ENCODE measurements at places on chromosomes 7 and 10. TPM values are rescaled to one million over a fixed set of nuclear protein-coding genes. Genes with fewer than 3 reads are reported as not detected.

The TRIM50 gene
- not detected for total RNA-seq

The ADAM22 gene
- total RNA-seq, result 1.9 TPM

The TWIST1 gene
- not detected for total RNA-seq

The LIPN gene
- total RNA-seq, result not detected

DNA sequence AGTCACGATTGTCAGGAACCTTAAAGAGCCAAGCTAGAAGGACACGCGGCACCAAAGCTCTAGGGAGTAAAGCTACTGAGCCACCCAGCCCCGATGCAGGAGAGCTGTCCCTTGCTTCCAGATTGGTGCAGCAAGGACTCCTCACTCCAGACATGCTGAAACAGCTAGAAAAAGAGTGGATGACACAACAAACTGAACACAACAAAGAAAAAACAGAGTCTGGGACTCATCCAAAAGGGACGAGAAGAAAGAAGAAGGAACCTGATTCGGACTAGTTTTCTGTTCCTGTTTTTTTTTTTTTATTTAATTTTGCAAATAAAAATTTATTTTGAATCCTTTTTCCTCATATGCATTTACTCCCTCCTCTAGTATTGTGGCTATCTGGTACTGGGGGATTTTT lies 11.4 kb upstream of the HKDC1 start:
- no peak overlapping the region for H3K27ac ChIP-seq
- peaks cover 28% of the 10 kb centered on the region for H3K36me3 ChIP-seq

GRCh38 chr7:40833191-40833887 lies 698.5 kb downstream of the SUGCT start:
- H3K4me1 ChIP-seq, result no peaks in the 10 kb centered on the region
- DNase-seq, result no peak
- H3K27ac ChIP-seq, result no peak overlapping the region
- H3K36me3 ChIP-seq, result no peaks in the 10 kb centered on the region
- H3K4me3 ChIP-seq, result no peak overlapping the region

DNA sequence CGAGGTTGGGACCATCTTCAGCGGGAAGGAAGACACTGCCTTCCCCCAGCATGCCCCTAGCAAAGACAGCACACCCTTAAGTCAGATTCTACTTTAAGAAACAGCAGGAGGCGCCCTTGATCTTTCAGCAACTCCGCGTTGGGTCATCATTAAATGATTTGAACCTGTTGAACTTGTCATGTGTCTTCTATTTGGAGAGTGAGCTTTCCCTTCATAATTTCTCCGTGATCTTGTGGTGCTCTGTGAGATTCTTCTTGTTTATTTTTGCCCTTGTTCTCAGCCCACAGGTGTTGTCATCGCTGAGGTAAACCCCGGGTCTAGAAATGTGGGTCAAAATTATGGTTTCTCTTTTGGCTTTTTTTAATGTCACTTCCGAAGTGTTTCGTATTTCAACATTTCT lies 49.5 kb upstream of the PITRM1 start:
- peaks cover 9% of the 10 kb centered on the region for H3K4me1 ChIP-seq
- H3K27me3 ChIP-seq, result peaks cover 13% of the 10 kb centered on the region
- no peaks in the 10 kb centered on the region for H3K36me3 ChIP-seq
- H3K4me3 ChIP-seq, result no peak overlapping the region

GRCh38 chr7:30142710-30143109 lies 7.9 kb downstream of the MTURN start:
- H3K4me1 ChIP-seq, result no peaks in the 10 kb centered on the region
- no peaks in the 10 kb centered on the region for H3K36me3 ChIP-seq
- peak overlapping the region; percentile 41 for H3K27ac ChIP-seq
- DNase-seq, result no peak

All from natural killer cell treated with Interleukin-12 subunit alpha and Interleukin-12 subunit beta and Interleukin-15 and Interleukin-18, amount 100 ng/mL, for 72 hours (primary cell).